NCI-H526 (cell line): ENCODE measurements at places on chromosomes 11 and 22.

DNA sequence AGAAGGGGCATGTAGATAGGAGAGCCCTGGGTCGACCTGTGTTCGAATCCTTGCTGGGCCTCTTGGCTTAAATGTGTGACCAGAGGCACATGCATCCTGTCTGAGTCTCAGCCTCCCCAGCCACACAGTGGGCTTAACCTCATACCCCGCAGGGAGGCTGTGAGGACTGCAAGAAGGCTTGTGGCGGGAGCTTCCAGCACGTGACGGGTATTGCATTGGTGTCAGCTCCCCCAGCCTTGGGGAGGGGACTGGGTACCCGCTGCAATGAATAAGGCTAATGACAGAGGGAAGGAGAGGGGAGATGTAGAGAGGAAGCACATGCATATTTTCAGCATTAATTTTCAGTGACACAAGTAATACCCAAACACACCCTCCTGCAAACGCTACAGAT lies 8.1 kb downstream of the RASD2 start:
- DNase-seq = no peak

DNA sequence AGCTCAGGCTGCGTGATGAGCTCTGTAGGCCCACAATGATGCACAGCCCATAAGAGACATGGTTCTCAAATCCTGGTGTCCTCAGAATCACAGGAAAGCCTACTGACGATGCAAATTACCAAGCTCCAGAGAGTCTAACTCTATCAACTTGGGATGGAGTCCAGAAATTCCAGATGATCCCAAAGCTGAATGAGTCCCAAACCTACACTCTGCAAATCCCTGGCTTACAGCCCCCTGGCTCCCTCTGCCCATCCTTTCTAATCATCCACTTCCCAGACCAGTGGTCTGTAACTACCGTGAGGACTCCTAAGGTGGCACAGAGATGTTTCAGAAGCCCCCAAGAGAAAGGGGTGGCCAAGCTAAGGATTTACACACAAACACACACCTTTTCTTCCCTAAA lies 13.5 kb downstream of the ARFGAP2 start:
- DNase-seq = no peak

DNA sequence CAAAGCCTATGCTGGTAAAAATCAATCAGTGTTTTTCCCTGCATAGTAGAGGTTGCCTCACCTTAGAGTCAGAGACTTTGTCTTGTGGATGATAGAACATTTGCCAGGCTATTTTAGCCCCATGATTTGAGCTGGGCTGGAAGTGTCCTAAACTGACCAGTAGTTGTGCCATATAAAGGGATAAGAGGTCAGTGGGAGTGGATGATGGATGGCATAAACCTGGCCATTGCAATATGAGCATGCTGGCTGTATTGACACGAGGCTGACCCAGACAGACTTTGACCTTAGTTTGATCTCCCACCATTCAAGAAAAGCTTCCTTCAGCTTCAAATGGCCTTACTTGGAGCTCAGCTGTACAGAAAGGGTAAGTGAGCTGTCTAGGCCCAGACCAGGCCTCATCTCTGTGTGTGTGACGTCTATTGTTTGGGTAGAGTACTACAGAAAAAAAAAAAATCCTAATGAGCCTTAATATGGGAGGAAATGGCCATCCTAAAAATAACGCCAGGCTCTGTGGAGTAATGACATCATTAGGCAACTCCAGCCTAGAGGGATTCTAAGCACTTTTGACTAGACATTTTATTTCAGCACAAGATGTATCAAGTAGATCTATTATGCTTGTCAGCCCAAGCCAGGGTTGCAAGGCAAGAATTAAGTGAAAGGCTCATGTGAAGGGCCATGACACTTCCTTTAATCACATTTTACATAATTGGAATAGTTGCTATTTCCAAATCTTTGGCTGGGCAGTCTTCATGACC lies 51.3 kb upstream of the CADM1 start:
- no peak for DNase-seq

DNA sequence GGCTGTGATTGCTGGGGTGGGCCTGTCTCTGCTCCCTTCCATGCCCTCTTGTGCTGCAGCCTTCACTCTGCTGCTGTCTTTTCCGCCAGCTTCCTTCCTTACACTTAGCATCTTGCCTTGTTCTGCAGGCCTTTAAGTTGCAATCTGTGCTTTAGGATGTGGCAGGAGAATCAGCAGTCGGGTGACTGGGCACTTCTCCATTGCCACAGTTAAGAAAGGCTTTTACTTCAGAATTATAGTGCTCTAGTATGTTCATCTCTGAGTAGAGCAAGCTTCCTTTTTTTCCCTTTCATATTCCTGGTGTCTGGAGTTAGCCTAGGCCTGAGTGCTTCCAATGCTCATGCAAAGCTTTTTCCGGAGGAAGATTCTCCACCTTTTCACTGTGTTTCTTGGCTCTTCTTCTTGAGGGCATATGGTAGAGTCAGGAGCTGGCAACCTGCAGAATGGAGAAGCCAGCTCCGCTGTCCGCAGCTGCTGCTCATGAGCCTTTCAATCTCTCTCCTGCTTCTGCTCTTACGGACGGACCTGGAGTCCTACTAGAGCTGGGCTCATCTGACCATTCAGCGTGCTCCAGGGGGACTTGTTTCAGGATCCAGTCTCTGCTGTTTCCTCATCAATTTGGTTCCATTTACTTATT lies 20.2 kb downstream of the PPP6R2 start:
- DNase-seq = no peak

GRCh38 chr11:122628810-122629555 lies 26.5 kb upstream of the UBASH3B start:
- DNase-seq = peak; percentile 86

DNA sequence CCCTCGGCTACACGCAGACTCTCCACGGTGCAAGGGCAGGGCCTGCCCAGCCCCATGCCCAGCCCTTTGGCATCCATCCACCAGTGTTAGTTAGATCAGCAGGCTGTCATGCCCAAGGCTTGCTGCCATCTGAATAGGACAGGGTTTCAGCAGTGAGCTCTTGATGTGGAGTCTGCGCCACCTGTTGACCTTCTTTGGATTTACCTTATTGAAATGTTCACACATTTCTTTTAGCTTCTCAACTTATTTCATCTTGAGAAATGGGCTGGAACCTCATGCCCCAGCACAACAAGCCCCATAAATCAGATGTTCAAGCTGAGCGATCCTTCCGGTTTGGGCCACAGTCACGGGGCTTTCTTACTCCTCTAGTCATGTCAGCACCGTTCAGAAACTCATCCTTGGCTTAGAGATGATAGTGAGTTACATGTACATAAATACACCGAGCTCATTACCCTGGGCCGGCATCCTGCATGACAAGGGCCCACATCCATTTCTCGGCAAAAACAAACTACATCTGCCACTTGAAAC lies 61.7 kb downstream of the PARVB start:
- DNase-seq = peak; percentile 62

DNA sequence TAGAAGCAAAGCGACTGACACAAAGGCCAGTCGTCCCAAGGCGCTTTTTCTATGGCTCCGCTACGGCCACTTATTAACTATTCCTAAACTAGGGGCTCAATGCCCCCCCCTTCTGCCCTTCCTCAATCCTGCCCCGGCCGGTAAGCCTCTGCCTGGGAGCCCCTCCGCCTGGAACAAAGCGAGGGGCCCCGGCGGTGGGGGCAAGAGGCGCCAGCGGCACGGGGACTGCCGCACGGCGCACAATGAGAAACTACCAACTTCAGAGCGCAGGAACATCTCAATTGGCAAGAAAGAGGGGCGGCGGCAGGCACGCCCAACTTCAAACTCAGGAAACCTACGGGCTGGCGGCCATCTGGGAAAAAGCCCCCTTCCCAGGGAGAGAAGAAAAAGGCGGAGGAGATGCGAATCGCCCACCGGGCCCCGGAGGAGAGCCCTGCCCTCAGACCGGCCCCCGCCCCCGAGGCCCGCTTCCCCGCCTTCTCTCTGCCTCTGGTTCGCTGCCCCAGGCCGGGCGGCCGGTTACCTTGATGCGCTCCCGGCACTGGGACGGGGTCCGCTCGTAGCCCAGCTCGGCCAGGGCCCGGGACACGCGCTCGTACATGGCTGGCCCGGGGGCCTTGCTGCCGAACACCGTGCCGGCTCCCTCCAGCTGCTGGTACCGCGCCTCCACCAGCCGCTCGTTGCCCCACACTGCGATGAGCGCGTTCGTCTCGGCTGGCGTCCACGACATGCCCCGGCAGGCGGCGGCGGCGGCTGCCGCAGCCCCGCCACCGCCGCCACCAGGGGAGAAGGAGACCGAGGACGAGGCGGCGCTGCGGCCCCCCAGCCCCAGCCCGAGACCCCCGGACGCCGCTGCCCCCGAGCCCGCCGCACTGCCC lies 619 bp downstream of the MSANTD2 start:
- DNase-seq = peak; percentile 84

GRCh38 chr22:50613291-50613981 lies 12.8 kb downstream of the MAPK8IP2 start:
- DNase-seq = peak; percentile 47

DNA sequence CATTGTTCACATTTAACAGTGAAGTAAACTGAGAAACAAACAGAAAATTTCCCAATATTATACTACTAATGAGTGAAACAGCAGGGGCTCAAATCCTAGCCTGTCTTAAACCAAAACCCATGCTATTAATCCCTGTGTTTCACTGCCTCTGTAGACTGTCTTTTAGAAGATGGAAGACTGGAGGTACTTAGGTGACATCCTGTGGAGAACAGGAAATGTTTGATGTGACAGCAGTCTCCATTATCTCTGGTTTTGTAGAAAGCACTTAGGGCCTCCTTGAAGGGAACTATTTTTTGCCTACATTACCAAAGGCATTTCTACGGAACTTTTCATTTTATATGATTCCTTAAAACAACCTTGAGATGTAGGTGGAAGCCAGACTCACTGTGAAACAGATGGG lies 288.1 kb upstream of the SORL1-AS1 start:
- DNase-seq = no peak

- DNase-seq = peak; percentile 88
Observed at GRCh38 chr22:22558972-22559603, at the start of gene PRAME. Gene PRAME (minus strand): TSS chr22:22559265. CDS start chr22:22556832, 2,433 bp downstream.

DNA sequence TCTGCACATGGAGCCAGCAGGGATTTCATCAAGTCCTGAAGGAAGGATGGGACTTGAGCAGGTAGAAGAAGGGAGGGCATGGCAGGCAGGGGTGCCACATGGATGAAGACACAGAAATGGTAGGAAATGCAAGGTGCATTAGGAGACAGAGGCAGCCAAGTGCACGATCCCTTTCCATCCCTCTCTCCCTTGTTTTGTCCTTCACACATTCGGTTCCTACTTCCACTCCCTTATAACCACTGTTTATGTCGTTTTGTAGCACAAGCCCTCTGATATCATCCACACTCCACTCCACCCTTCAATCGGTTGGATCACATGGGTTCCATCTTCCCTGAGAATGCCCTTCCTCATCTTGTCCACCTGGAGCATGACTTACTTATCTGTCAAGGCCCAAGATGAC lies 35.2 kb downstream of the IFT27 start:
- no peak for DNase-seq

DNA sequence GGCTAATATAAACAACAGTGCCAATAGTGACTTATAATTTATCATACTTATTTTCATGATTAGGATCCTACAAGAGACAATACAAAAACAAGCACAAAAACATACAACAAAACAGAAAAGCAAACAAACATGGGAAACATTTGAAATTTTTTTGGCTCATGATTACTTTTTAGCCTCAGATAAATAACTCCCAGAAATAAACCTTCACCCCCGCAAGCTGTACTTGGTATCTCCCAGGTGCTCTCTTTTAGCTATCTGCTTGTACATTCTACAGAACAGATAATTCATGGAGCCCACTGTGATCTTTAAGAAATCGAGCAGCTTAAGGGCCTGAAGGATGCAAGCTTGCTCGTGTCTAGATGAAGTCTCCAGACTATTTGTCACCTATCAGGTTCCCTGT lies 883 bp downstream of the NXPE4 start:
- DNase-seq = peak; percentile 23

DNA sequence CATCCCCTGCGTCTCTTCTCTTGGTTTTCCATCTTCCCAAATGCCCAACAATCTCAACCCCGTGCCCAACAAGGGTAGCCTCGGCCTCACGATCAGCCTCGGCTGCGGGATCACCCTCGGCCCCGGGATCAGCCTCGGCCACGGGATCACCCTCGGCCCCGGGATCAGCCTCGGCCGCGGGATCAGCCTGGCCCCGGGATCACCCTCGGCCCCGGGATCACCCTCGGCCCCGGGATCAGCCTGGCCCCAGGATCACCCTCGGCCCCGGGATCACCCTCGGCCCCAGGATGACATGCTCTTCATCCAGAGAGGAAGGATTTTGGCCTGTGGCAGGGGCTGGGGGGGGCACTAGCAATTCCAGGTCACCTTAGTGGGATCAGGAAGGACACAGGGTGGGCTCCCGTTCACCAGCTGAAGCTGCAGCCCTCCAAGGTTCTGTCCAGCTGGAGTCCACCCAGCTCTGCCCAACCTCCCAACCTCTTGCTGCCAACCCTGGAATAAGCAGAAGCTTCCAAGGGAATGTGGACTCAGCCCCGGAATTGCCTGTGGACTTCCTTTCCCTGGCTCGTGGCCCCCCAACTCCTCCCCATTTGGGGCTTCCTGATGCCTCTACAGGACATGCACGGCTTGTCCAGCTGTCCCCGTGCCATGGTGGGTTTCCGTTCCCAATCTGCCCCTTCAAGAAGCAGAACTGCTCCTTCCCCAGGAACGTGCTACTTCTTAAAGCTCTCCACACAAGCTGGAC lies 6.2 kb downstream of the ALG12 start:
- no peak for DNase-seq

- DNase-seq = no peak
Observed at GRCh38 chr11:104654181-104654813, 244.0 kb downstream of the CASP12 start.

- DNase-seq = no peak
Observed at GRCh38 chr11:117255966-117256365, 23.5 kb downstream of the RNF214 start.

GRCh38 chr11:69186316-69187260 lies 30.9 kb downstream of the SMIM38 start:
- DNase-seq = no peak

GRCh38 chr11:87428266-87428665 lies 390.5 kb downstream of the TMEM135 start:
- DNase-seq = no peak

DNA sequence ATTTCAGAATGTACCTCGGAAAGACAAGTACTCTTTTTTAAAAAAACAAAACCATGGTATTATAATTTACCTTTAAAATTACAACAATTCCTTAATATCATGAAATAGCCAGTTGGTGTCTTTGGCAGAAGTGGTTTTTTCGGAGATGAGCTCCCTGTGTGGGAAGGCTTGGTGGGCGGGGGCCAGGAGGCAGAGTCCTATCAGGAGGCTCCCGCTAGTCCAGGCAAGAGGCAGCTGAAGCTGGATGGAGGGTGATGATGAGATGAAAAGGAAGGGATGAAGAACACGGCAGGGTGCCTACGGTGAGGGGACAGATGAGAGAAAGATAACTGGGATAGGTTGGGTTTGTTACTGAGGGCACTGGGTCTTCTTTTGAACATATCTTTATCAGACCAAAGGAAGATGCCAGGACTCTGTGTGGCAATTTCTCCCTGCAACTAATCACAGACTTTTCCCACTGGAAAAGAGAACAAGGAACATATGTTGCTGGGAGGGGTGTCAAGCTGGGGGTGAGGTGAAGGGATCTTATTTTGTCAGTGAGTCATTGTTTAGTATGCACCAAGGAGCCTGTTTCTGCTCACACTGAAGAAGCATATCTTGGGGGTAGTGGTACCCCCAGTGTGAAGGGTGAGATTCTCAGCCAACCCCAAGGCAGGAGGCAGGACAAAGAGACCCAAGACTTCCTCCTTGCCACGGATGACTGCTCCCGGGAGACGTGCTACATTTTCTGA lies 91.5 kb upstream of the YWHAH start:
- DNase-seq = no peak

GRCh38 chr11:47460571-47461235 lies 11.8 kb upstream of the RAPSN start:
- no peak for DNase-seq

- DNase-seq = no peak
Observed at GRCh38 chr11:74636630-74637184, 44.3 kb downstream of the POLD3 start.

GRCh38 chr11:76073724-76074123 lies 132.6 kb downstream of the WNT11 start:
- no peak for DNase-seq
